Chondrocyte (in vitro differentiated cells): ENCODE measurements at places on chromosomes 4 and X. TPM values are rescaled to one million over a fixed set of nuclear protein-coding genes. Genes with fewer than 3 reads are reported as not detected.

GRCh38 chrX:64571011-64571410 lies 175.8 kb upstream of the MTMR8 start:
- DNase-seq = no peak

DNA sequence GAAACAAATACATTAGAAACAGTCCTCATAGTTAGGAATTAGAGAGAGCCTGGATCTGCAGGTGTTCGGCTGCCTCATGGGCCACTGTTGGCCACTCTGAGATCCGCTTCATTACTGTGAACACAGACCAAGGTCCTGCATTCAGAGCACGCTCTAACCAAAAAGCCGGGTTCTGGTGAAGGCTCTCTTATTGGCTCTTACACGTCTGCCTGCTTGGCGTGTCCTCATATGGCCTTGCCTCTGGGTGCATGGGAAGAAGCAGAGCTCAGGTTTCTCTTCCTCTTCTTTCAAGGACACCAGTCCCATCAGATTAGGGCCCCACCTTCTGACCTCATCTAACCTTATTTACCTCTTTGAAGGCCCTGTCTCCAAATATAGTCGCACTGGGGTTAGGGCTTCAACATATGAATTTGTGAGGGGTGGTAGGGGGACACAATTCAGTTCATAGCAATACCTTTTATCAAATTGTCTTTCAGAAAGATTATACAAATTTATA lies 37.1 kb upstream of the ELF2 start:
- no peak for DNase-seq

DNA sequence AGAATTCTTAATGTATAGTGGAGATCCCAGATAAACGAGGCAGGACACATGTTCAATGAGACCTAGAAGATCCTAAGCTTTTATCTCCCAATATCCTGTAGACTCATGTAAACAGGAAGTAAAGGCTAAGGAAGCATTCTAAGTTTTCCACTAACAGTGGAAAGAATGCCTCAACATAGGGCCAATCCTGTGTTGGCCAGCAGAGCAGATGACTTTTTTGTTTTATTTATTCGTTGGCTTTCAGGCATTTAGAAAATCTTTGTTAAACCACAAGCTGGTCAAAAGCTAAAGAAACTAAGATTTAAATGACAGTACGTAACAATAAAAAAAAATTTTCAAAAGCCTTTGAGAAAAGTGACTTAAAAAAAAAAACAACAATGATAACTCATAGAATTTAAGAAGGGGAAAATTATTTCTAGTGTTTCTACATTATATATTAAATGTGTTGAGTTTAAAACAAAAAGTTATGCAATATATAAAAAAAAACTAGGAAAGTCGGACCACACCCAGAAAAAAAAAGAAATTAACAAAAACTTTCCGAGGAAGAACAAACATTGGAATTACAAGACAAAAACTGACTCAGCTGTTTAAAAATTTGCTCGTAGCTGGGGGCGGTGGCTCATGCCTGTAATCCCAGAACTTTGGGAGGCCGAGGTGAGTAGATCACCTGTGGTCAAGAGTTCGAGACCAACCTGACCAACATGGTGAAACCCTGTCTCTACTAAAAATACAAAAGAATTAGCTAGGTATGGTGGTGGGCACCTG lies 759.3 kb downstream of the FSTL5 start:
- DNase-seq = no peak

Gene HTN1
- not detected in 3 replicates for total RNA-seq

DNA sequence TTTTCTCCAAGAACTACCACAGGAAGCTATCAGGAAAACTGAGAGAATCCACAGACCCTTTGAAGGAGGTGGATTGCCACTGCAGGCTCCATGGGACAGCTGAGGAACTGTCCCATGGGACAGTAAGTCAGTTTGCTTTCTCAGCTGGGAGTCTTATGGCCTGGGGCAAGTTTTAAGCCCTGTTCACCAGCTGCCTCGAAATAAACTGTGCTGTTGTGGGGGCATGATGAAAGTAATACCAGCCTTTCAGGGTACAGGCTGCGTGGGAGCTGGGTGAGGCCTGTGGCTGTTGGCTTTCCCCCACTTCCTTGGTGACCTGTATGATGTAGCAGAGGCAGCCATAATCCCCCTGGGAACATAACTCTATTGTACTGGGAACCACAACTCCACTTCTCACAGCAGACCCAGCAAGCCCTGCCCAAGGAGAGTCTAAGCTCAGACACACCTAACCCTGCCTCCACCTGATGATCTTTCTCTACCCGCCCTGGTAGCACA lies 452.1 kb downstream of the STPG2 start:
- no peak for DNase-seq

DNA sequence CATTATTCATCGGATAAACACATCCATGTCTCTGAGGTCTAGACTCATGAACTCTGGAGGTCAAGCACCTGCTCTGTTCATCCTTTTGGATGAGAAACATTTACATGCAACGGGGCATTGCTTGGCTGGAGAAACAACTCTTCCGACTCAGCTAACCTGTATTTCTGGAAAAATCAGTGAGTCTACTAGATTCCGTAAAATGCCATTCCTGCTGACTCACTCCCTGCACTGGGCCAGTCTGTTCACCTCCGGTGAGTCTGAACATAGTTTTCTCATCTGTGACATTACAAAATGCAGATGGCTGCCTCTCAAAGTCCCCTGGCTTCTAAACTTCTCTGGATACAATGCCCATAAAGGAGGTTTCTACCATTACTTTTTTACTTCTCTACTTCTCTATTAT lies 185.7 kb upstream of the HS3ST1 start:
- DNase-seq = no peak

GRCh38 chrX:41895826-41896225 lies 27.5 kb downstream of the CASK start:
- no peak for DNase-seq

GRCh38 chr4:34950926-34951325 lies 1293.4 kb downstream of the ARAP2 start:
- no peak for DNase-seq

GRCh38 chr4:154414796-154415195 lies 76.8 kb downstream of the DCHS2 start:
- DNase-seq = no peak

Gene XAGE1A
- total RNA-seq = not detected in 3 replicates

Gene NALF2
- not detected in 3 replicates for total RNA-seq

Gene SLC9B1
- 1.1 to 1.3 TPM (median 1.1 TPM) in 3 replicates for total RNA-seq

GRCh38 chr4:139278912-139279759 lies 889 bp downstream of the MGARP start:
- DNase-seq = no peak

- DNase-seq = no peak
These were observed 308.5 kb upstream of the AADAT start for GRCh38 chr4:170398218-170398617.
